Bone marrow (tissue), 2 donors: ENCODE measurements at places on chromosomes 12 and 14.
A peak's percentile ranks its signal among the peaks of the same experiment; 100 is the strongest.

- no peak for DNase-seq
These were observed 3.2 kb downstream of the CCDC88C start for GRCh38 chr14:91414475-91414833.

DNA sequence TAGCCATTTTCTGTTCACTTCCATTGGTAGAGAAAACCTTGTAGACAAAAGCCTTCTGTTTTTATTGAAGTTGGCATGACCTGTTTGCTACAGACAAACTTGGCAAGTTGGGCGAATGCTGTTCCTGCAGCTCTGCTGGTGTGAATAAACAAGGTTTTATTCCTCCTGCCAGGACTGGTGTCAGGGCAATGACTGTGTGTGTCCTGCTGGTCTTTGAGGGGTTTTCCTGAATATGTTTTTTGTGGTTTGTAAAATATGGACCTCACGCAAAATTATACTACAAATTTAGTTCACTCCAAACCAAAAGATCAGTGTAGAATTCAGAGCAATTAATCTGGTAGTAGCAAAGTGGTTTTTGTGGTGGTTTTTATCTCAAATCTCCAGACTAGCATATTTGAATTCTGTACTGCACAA is 140.8 kb downstream of the ERC1 start:
- no peak for DNase-seq

GRCh38 chr12:93895089-93895445 is 217.9 kb downstream of the CRADD start:
- peak; percentile 28 for DNase-seq

GRCh38 chr12:31951008-31951407 is 8.2 kb upstream of the RESF1 start:
- no peak for DNase-seq

DNA sequence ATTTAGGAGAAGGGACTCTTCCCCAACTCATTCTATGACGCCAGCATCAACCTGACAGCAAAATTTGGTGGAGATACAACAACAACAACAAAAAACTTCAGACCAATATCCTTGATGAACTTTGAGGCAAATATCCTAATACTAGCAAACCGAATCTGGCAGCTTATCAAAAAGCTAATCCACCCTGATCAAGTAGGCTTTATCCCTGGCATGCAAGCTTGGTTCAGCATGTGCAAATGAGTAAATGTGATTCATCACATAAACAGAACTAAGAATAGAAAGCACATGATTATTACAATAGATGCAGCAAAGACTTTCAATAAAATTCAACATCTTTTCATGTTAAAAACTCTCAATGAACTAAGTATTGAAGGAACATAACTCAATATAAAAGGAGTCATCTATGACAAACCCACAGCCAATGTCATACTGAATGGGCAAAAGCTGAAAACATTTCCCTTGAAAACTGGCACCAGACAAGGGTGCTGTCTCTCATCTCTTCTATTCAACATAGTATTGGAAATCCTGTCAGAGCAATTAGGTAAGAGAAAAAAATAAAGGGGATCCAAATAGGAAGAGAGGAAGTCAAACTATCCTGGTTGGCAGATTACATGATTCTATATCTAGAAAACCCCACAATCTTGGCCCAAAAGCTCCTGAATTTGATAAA is 233.3 kb downstream of the CCDC59 start:
- DNase-seq: no peak

DNA sequence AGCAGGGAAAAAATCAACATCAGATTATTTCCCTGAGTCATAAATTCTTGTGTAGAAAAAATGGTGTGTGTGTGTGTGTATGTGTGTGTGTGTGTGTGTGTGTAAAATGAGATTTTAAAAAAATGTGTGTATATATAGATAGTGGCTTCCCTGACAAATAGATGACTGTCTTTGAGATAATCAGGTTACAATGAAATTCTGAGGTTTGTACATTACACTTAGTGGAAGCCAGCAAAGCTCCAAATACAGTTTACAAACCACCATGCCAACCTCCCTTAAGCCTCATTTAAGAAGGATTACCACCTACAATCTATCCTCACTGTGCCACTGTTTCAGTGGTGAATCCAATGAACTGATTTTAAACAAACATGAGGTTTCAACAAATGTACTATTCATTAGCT is 93.8 kb downstream of the MED13L start:
- DNase-seq: no peak
